ENCODE measurements at places on chromosomes 13 and 19.

DNA sequence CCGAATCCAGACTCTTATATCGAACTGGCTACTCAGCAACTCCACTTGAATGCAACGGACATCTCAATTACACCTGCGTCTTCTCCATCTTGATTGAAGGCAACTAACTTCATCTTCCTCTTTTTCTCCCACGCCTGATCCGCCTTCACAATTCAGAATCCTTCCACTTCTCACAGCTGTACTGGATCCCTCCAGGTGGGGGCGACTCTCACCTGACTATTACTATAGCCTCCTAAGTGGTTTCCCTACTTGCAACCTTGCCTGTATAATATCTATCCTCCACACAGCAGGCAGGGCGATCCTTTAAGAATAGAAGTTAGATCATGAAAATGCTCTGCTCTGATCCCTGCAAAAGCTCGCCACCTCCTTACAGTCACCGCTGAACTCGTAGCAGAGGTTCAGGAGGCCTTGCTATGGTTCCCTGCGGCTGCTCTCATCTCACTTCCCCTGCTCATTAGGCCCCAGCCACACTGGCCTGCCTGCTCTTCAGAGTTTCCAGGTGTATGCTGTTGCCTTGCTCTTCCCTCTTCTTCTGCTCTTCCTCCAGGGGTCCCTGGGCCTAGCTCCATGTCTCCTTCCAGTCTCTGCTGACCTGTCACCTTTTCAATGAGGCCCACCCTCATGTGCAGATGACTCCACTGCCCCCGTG is 31.9 kb downstream of the RFXAP start:
- DNase-seq: no peak

DNA sequence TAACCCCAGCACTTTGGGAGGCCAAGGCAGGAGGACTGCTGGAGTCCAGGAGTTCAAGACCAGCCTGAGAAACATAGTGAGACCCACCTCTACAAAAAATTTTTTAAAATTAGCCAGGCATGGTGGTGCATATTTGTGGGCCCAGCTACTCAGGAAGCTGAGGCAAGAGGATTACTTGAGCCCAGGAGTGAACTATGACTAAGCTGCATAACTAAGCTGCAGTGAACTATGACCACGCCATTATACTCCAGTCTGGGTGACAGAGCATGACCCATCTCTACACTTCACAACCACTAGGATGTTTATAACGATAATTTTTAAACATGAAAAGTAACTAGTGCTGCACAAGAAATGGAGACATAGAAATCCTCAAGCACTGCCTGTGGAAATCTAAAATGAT is 352.7 kb upstream of the SGCG start:
- no peak for DNase-seq

DNA sequence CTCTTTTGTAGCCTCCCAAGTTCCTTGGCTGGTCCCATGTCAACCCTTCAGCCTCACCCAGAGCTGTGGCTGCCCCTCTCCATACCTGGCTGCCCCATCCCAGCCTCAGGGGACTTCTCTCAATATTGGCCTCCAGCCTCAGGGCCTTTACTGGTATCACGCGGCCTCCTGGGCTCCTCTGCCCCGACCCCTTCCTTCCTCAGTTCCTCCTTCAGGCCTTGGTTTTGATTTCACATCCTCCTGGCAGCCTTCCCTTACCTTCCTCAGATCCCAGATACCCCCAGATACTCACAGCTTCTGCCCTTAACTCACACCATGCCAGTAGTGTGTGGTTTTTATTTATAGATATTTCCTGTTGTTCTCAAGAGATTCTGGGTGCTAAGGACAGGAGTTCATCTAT is 12.8 kb upstream of the SCN1B start:
- no peak for DNase-seq

- DNase-seq: no peak
Observed at GRCh38 chr13:32734511-32734910, 148.3 kb downstream of the PDS5B start.

- no peak for DNase-seq
Observed at GRCh38 chr13:104632736-104633135, 1566.5 kb upstream of the SLC10A2 start.

DNA sequence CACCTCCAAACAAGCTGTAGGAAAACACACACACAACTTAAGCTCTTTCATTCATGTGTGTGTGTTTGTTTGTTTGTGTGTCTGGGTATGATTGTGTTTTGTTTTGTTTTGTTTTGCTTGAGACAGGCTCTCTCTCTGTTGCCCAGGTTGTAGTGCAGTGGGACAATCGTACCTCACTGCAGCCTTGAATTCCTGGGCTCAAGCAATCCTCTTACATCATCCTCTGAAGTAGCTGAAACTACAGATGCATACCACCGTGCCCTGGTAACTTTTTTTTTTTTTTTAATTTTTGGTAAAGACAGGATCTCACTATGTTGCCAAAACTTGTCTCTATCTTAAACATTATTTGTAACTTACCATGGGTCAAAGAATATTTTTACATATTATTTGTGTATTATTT is 431.7 kb downstream of the SLITRK1 start:
- DNase-seq: no peak

GRCh38 chr13:20825477-20825875 is 51.7 kb upstream of the EEF1AKMT1 start:
- DNase-seq: no peak

DNA sequence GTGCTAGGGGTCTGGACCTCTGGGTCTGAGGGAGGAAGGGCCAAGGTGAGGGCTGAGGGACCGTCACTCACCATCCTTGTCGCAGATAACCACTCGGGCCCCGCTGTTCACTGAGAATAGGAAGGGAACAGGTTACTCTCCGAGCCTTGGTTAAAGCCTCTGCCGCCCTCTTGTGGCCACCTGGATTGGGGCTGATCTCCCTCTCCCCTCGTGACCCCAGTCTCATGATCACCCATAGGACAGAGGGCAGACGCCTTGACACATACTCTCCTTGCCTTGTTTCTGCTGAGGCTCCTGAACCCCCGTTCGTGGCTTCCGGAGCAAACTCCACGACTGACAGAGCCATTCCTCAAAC is 580 bp downstream of the HSD17B14 start:
- DNase-seq: peak; percentile 90

- DNase-seq: no peak
Observed at GRCh38 chr19:19514215-19514657, 1.1 kb downstream of the TSSK6 start.

GRCh38 chr19:55247621-55248099 is 11.2 kb downstream of the PPP6R1 start:
- DNase-seq: no peak

DNA sequence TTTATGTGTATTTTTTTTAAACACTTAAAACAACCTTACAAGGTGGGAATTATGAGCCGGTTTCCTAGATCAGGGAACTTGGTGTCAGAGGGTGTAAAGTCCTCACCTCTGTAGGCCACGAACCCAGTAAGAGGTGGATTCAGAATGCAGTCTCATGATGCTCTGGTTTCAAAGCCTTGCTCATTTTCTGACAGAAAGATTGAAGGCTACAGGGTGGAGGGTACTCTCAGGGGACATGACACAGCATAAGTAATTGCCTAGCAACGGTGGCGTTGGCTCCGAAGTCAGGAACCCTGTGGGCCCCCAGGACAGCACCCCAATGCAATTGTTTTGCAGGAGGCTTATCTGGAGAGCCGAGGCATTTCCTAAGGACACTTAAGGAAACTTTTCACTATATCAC is 794.7 kb downstream of the EFNB2 start:
- no peak for DNase-seq

- DNase-seq: no peak
Observed at GRCh38 chr13:75764926-75765310, 128.8 kb downstream of the LMO7 start.

- no peak for DNase-seq
Observed at GRCh38 chr19:35768082-35768421, 7.3 kb upstream of the ARHGAP33 start.

DNA sequence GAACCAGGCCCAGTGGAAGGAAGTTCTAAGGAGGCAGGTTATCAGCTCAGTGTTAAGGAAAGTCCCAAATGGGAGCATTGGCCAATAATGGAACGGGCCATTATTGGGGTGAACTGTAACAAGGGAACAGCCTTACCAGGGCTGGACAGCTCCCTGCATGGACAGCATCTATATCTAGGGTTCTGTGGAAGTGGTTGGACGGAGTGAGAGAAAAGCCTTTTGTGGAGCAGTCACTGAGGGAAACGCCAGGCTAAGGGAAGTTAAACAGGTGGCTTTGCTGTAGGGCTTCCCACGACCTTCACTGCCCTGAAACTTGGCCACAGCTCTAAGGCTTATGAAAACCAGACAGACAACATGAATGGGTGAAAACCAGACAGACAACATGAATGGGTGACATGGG is 17.0 kb downstream of the POU2F2 start:
- no peak for DNase-seq

DNA sequence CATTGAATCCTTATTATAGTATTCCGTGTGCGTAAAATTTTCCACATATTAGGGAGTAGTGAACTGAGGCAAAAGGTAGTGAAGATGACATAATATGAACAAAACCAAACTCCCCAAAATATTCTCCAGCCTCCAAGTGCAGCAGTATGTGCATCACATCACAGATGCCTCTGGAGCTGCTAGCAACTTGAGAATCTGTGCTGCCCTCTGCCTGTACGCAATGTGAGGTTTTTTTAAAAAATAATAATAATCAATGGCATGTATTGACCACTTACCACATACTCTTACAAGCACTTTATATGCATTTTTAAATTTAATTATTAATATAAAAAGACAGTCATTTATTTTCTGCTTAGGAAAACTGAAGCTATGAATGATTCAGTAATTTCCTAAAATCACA is 583.0 kb upstream of the SPRY2 start:
- no peak for DNase-seq

- DNase-seq: no peak
Observed at GRCh38 chr13:75936791-75937190, 300.7 kb downstream of the LMO7 start.

GRCh38 chr13:109730812-109731335 is 55.5 kb downstream of the IRS2 start:
- DNase-seq: no peak

DNA sequence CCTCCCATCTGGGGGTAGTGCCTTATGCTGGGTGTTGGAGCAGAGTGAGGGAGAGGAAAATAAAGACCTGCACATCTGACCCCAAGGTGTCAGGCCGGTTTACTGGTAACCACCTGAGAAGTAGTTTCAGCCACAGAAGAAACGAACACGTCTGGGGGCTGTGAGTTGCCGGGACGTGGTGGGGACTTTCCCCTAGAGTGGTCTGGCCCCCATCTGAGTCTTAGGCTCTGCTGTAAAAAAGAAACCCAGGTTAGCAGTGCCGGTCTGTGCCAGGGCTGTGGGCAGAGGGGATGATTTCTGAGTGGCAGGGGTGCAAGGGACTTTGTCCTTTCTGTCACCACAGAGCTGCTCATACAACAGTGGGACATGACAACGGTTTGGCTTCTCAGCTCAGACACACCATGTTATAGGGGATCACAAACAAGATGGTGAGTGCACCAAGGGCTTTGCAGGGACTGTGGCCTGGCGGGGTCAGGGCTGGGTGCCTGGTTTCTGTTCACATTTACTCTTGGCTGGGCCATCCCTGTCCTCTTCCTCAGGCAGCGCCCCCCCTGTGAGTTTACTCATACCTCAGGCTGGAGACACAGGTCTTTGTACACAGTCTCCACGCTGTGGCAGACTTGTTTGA is 9.0 kb downstream of the GCDH start:
- no peak for DNase-seq

DNA sequence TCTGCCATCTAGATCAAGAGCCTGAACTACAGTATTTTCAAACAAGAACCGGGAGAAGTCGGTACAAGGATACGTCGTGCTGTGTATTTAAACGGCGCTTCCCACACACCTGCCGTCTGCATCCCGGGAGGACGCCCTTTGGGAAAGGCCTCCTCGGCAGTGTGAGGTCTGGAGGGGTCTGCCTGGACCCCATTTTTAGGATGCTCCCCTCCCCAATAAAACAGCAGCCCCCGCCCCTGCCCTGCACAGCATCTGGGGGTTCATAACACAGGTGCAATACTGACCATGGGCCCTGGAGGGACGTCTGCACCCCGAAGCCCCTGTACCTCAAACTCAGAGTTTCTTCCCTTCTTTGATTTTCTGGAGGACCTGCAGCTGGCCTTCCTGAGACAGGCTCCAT is 4.1 kb upstream of the C13orf46 start:
- no peak for DNase-seq

- no peak for DNase-seq
Observed at GRCh38 chr19:55452749-55453346, 8.6 kb downstream of the ISOC2 start.

DNA sequence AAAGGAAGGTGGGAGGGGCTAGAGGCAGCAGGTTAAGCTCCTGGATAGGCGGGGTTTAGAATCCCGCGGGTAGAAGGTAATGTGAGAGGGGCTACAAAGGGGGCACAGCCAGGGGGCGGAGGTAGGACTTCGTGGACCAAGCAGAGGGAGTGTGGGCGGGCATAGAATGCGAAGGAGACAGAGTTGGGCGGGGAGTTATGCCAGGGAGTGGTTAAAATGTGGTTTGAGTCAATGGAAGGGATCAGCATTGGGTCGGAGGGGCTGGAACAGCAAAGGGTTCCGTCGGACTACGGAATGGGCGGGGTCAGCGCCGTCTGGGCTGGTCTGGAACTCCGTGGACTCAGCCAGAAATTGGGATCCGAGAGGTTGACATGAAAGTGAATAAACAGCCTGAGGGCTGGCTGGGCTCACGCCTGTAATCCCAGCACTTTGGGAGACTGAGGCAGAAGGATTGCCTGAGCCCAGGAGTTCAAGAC is 3.0 kb downstream of the LTBP4 start:
- DNase-seq: no peak

DNA sequence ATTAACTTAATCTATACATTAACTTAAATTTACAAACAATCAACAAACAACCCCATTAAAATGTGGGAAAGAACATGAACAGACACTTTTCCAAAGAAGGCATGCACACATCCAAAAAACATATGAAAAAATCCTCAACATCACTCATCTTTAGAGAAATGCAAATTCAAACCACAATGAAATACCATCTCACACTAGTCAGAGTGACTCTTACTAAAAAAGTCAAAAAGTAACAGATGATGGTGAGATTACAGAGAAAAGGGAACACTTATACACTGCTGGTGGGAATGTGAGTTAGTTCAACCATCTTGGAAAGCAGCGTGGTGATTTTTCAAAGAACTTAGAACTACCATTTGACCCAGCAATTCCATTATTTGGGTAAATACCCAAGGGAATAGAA is 759.2 kb upstream of the SLITRK1 start:
- no peak for DNase-seq
